ENCODE measurements at places on chromosomes 6 and 20. TPM values are rescaled to one million over a fixed set of nuclear protein-coding genes. Genes with fewer than 3 reads are reported as not detected.

DNA sequence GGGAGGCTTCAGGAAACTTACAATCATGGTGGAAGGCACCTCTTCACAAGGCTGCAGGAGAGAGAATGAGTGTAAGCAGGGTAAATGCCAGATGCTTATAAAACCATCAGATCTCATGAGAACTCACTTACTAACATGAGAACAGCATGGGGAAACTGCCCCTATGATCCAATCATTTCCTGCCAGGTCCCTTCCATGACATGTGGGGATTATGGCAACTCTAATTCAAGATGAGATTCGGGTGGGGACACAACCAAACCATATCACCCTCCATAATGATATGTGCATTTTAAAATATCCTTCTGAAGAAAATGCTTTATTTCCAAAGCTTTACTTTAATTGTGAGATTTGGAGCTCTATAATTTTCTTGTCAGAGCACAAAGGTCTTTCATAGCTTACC is 154.1 kb upstream of the CENPW start:
- DNase-seq = no peak
- H3K4me1 ChIP-seq = peaks cover 26% of the 10 kb centered on the region
- H3K27ac ChIP-seq = no peak overlapping the region

The GSTA3 gene
- total RNA-seq = not detected

- no peak overlapping the region for H3K27ac ChIP-seq
- no peak for DNase-seq
- no peaks in the 10 kb centered on the region for H3K27me3 ChIP-seq
- H3K4me3 ChIP-seq = no peak overlapping the region
- H3K4me1 ChIP-seq = no peaks in the 10 kb centered on the region
- H3K36me3 ChIP-seq = no peaks in the 10 kb centered on the region
Observed at GRCh38 chr6:103721923-103722322, 1137.8 kb downstream of the HACE1 start.

GRCh38 chr6:115360602-115361325 is 699.9 kb downstream of the FRK start:
- no peak overlapping the region for H3K27ac ChIP-seq
- no peaks in the 10 kb centered on the region for H3K27me3 ChIP-seq
- no peak for DNase-seq
- peaks cover 10% of the 10 kb centered on the region for H3K36me3 ChIP-seq
- H3K4me1 ChIP-seq = no peaks in the 10 kb centered on the region

DNA sequence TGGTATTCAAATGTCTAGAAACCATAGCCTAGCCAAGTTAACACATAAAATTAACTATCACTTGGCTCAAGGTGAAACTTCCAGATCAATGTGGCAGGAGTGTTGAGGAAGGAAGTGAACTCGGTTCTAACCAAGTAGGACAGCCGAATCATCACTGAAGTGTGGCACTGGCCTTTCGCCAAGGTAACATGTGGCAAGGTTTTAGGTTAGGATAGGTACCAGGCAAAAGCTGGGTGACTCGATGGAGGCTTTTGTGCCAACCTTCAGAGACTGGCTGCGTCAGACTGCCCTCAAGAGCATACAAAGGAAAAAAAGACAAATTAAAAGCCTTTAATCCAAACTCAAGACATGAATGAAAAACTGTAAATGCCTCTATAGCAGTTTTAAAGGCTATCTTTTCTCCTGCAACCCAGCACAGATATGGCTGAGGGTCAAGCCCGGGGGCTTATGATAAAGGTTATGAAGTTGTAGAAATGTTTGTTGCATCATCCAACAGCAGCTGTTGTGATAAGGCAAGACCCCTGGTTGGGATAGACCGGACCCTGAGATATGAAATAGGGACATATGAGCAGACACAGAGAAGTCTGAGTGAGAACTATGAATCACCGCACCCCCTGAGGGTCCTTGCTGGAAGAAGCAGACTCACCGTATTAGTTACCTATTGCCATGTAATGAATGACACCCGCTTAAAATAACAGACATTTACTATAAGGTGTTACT is 11.9 kb downstream of the PSMB9 start:
- no peak overlapping the region for H3K4me3 ChIP-seq
- no peaks in the 10 kb centered on the region for H3K36me3 ChIP-seq
- H3K27me3 ChIP-seq = peaks cover 16% of the 10 kb centered on the region
- H3K4me1 ChIP-seq = peaks cover 6% of the 10 kb centered on the region
- H3K27ac ChIP-seq = no peak overlapping the region

- H3K27me3 ChIP-seq = no peaks in the 10 kb centered on the region
- H3K4me3 ChIP-seq = no peak overlapping the region
- peaks cover 8% of the 10 kb centered on the region for H3K4me1 ChIP-seq
- DNase-seq = no peak
- no peak overlapping the region for H3K27ac ChIP-seq
- H3K36me3 ChIP-seq = no peaks in the 10 kb centered on the region
Observed at GRCh38 chr6:142482974-142483373, 181.2 kb downstream of the ADGRG6 start.

The SLC24A3 gene
- 4.7 TPM for total RNA-seq

DNA sequence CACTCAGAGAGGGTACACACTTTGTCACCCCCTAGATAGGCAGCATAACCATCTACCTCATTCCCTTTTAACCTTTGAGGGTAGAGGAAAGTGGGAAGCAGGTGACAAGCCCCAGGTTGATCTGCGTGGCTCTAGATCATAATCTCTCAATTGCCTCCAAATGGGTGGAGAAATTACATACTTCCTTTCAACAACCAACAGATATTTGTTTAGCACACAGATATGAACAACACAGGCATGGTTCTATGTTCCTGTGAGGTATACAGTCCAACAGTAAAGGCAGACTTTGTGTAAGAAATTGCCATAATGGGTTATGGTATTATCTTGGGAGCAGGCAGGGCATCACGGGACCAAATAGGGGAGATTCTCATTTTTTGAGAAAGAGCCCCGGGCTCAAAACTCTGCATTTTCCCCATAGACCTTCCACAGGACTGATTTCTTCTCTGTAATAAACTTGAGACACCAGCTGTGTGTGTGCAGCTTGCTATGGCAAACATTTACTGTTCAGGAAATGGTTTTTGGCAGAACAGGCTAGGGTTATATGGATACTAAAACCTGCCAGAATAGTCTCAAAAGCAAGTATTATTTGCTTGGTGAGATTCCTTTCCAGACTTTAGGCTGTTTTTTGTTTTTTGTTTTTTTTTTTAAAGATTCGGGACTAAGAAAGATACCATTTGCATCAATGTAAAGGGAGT is 126.2 kb downstream of the CD164 start:
- no peak overlapping the region for H3K27ac ChIP-seq
- no peak for DNase-seq
- no peak overlapping the region for H3K4me3 ChIP-seq
- H3K4me1 ChIP-seq = peaks cover 9% of the 10 kb centered on the region

GRCh38 chr20:10625641-10626040 is 48.2 kb downstream of the JAG1 start:
- DNase-seq = no peak
- H3K27me3 ChIP-seq = no peaks in the 10 kb centered on the region
- no peak overlapping the region for H3K4me3 ChIP-seq

DNA sequence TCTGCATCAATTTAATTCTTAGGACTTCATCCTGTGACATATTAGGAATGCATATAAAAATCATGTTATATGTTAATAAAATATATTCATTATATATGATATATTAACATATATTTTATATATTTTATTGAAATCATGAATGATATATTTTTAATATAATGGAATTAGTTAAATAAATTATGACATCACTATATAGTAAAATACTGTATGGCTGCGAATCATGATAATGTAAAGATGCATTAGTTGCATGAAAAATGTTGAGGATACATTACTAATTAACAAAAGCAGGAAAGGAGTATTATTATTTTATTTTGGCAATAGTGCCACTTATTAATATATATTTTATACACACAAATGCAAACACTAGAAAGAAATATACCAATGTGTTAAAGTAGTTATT is 8.4 kb upstream of the RNF217 start:
- DNase-seq = no peak
- no peak overlapping the region for H3K4me3 ChIP-seq
- H3K27ac ChIP-seq = no peak overlapping the region
- H3K27me3 ChIP-seq = no peaks in the 10 kb centered on the region
- H3K4me1 ChIP-seq = peaks cover 19% of the 10 kb centered on the region

The TNXB gene
- 6.4 TPM for total RNA-seq

GRCh38 chr6:105109955-105110895 is 69.6 kb downstream of the POPDC3 start:
- no peaks in the 10 kb centered on the region for H3K27me3 ChIP-seq
- H3K4me1 ChIP-seq = no peaks in the 10 kb centered on the region
- no peak overlapping the region for H3K4me3 ChIP-seq
- H3K36me3 ChIP-seq = no peaks in the 10 kb centered on the region

DNA sequence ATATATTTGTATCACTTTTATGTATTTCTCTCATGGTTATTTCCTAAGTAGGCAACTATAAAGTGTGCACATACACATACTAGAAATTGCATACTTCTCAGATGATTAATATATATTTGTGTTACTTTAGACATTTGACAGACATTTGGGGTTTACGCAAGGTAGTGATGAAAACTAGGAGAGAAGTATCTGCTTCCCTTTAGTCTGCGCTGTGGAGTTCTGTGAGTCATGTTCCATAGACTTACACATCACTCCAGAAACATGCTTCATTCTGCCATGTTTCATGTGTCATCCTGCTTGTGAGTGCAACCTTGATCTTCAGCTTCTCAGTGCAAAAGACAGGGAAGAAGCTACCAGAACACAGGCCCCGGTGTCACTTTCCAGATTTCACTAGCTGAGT is 200.7 kb upstream of the BMP2 start:
- H3K4me3 ChIP-seq = no peak overlapping the region
- DNase-seq = no peak
- no peaks in the 10 kb centered on the region for H3K27me3 ChIP-seq
- H3K36me3 ChIP-seq = no peaks in the 10 kb centered on the region
- H3K4me1 ChIP-seq = no peaks in the 10 kb centered on the region
- H3K27ac ChIP-seq = no peak overlapping the region

- H3K36me3 ChIP-seq = peaks cover 64% of the 10 kb centered on the region
- H3K27me3 ChIP-seq = no peaks in the 10 kb centered on the region
- H3K4me3 ChIP-seq = no peak overlapping the region
- DNase-seq = no peak
- no peaks in the 10 kb centered on the region for H3K4me1 ChIP-seq
- no peak overlapping the region for H3K27ac ChIP-seq
Observed at GRCh38 chr6:109372130-109372529, 10.1 kb downstream of the CD164 start.

All from WTC11 (cell line).